Muscle of back (tissue), 13 donors: ENCODE measurements at places on chromosomes 5 and 9.

- no peak for DNase-seq
Observed at GRCh38 chr9:128969491-128969890, 22.0 kb downstream of the NUP188 start.

DNA sequence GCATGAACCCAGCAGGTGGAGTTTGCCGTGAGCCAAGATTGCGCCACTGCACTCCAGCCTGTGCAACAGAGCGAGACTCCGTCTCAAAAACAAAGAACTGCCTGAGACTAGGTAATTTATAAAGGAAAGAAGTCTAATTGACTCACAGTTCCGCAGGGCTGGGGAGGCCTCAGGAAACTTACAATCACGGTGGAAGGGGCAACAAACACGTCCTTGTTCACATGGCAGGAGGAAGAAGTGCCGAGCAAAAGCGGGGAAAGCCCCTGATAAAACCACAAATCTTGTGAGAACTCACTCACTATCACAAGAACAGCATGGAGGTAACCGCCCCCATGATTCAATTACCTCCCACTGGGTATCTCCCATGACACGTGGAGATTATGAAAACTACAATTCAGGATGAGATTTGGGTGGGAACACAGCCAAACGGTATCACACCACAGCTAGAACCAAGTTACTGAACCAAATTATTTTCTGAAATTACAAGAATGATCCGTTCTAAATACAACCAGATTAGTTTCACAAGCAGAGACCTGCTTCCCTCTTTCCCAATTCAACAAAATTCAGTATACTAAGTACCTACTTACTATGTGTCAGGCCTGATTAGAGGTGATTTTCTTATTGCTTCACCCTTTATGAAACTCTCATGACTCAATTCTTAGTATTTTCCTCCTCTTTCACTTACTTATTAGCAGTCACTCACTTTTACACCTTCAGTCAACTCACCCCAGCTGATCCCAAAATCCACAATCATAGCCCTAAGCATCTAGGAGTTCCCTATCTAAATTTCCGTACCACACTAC lies 8.4 kb downstream of the UBTD2 start:
- no peak for DNase-seq

- no peak for DNase-seq
Observed at GRCh38 chr9:2745560-2746380, 28.5 kb downstream of the KCNV2 start.

- DNase-seq, result no peak
Observed at GRCh38 chr5:149801307-149801990, 71.3 kb downstream of the PPARGC1B start.

GRCh38 chr5:71949772-71950171 lies 157.5 kb upstream of the MAP1B start:
- DNase-seq, result no peak

DNA sequence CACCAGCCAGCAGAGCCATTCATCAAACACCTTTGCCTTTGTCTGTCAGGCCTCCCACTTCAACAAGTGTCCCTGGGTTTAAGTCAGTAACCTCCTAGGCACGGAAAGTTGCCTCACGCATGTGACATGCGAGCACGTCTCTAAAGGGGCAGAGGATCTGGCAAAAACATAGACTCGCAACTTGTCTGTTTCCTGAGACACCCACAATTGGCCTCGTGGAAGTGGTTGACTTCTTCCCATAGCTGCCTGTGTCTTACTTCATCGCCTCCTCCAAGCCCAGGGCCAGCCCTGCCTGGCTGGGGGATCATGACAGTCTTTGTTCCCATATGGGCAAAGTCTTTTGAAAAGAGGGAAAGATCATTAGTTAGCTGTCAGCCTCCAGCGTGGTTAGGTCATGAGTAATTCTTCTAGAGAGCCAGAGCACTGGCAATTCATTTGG lies 35.5 kb upstream of the GLRX start:
- DNase-seq, result peak; percentile 87

DNA sequence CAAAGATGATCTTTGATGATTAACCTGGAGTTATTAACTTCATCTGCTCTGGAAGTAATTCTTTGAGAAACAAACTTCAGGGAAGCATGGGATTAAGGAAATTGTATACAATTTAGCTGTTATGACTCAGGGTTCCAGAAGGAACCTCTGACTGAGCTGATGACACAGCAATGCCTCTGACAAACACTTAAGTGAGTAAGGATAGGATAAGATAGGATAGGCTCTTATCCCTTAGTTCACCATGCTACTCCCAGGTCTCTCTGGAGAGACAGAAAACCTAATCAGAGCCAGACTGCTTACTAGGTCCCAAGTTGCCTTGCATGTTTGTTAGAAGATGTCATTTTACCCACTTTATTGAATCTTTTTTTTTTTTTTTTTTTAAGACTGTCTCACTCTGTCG lies 12.6 kb upstream of the TMEM38B start:
- DNase-seq, result no peak

DNA sequence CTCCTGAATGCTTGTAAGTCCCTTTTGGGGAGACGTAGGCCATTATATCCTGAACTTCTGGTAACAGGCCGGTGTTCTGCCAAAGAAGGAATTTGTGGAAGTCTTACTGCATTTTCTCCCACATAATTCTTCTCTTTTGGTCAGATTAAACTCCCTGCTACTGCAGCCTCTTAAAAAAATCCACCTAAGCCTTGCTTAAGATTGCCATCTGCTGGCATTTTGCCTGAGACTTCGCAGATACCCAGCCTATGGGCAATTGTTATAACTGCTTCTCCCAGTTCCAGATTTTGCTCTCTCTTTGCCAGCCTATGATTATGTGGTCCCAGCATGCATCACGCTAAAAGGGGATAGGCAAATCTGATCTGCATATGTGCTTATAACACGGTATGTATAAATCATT lies 391.6 kb upstream of the CHD1 start:
- peak; percentile 6 for DNase-seq

DNA sequence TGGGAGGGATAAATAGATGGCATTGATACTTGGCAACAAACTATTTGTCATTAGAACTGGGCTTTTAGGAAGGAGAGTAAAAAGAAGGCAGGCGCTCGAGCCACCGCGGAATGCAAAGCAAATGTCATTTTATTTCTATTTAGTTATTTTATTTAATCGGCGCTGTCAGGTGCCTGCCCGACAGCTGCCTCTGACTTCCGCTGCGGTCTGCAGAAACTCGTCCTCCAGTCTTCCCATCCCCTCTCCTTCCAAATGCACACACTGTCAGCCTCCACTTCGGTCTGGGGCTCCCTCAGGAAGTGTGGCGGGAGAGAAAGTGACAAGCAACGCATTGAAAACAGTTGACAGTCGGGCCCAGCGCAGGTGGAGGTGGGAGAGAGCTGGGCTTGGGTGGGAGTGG lies 29.3 kb downstream of the ASS1 start:
- no peak for DNase-seq

GRCh38 chr5:67306965-67307607 lies 110.5 kb upstream of the CD180 start:
- no peak for DNase-seq

DNA sequence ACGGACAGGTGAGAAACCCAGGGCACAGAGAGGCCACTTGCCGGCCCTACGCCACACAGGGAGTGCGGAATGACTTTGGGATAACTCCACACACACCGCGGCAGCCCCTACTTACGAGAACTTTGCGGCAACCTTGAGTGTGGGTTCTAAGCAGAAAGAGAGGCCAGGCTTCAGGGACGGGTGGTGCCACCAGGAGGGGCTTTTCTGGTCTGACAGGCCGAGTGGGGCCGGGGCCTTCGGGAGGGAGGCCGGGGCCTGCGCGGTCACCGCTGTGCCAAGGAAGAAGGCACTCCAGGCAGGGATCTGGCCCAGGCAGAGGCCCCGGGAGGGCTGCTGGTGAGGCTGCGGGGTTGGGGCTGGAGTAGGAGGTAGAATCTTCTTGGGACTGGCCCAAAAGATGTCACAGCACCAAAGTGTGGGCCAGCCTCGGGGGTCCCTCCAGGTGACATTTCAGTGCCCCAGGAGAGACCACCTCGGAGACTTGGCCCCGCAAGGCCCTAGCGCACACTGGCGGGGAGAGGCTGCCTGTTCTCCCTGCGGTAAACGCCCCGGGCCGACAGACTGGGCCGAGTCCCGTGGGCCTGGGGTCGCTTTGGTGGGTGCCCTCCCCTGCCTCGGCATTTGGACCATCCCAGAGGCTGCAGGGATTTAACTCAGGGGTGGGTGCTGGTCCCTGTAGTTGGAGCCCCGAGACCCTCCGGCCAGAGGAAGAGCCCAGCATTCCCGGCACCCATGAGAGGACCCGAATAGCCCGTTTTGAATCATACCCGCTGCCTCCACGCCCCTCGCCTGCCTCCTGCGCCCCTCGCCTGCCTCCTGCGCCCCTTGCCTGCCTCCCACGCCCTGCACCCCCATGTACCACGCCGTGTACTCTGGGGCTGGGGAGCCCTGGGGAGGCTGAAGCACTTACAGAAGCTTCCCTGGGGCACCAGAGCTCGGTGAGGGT lies 9.0 kb upstream of the RNU6ATAC start:
- DNase-seq, result no peak

GRCh38 chr5:93154535-93154934 lies 426.5 kb downstream of the NR2F1-AS1 start:
- DNase-seq, result no peak

- no peak for DNase-seq
Observed at GRCh38 chr5:79875230-79875629, 115.8 kb downstream of the MTX3 start.

DNA sequence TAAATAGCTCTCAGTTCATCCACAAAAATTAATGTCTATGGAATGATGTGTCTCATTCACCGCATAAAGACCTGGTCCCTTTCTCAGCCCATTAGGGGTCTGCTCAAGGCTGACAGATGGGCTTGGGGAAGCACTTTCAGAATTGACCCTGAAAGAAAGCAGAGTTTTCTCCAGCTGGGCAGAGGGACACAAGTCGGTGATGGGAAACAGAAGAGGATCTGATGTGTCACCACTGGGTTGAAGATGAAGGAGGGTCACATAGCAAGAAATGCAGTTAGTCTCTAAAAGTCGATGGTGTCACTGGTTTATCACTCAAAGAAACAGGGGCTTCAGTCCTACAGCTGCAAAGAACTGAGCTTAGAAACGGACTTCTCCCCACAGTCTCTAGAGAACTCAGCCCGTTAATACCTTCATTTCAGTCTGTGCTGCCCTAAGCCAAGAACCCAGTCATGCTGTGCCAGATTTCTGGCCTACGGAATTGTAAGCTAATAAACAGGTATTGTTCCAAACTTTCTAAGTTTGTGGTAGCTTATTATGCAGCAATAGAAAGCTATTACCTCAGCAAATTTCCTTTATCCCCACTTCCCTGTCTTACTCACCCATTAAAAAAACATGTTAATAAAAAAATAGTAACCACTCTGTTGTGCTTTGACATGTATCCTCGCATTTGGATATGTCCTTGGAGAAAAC lies 64.6 kb downstream of the ADAMTS12 start:
- DNase-seq, result no peak

- DNase-seq, result no peak
Observed at GRCh38 chr9:116323571-116323970, 170.0 kb downstream of the PAPPA start.

DNA sequence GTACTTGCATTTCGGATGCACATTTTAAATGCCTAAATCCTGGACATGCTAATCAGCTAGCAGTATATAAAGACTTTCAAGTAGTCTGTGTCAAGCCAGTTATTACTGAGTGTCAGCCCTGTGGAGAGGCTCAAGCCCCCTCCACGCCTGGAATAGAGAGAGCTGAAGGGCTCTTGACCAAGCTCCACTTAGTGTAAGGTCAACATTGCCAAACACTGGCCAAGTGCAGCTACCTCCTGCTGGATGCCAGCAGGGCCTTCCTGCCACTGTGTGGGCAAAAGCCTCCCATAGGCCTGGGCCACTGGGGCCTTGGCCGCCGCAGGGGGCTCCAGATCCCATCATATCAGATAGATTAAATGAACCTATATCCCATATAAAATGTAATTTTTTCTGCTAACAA lies 239.4 kb upstream of the PANK3 start:
- no peak for DNase-seq

- DNase-seq, result no peak
Observed at GRCh38 chr9:95096807-95097206, 220.7 kb downstream of the FANCC start.

GRCh38 chr5:38831117-38831516 lies 14.7 kb upstream of the OSMR start:
- no peak for DNase-seq

DNA sequence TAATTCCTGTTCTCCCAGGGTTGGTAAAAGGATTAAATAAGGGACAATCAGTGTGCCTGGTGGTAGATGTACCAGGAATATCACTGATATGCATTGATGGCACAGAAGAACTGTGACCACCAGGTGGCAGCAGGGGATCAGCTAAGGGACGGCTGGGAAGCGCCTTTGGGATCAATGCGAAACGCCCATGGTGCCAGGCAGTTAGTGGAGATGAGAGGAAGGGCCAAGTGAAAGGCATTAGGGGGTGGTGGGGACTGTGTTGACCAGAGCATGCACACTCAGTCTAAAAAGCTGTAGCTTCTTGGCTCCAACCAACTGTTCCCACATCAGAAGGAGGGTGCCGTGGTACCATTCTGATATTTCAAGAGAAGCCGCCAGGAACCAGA lies 55.6 kb downstream of the ARHGEF37 start:
- peak; percentile 50 for DNase-seq

DNA sequence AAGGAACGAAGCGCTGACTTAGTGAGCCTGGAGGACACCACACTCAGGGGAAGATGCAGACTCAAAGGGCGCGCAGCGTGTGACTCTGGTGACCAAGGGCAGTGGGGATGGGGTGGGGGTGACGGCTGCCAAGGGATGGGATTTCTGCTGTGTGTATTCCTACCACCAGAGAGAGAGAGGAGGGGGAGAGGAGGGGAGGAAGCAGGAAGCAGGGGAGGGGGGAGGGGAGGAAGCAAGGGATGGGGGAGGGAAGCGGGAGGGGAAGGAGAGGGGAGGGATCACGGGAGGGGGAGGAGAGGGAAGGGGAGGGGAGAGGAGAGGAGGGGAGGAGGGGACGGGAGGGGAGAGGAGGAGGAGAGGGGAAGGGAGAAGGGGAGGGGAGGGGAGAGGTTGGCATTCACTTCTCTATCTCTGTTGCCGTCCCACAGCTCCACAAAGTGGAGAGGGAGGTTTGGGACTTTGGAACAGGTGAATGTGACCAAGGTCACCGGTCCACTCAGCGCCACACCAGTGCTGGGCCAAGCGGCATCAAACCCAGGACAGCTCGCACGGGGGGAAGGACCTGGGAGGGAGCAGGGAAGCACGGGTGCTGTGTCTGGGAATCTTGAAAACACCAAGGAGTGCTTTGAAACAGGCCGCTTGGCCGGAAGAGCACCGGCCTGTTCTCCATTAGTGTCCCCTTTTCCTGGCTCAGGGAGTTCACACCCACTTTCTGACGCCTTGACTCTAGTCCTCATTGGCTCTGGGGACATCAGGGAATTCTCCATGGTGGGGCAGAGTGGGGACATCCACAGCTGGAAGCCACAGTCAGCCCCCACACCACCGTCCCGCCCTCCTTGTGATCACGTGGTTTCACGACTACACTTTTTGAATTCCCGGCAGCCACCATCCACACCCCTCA lies 77.4 kb downstream of the VAV2 start:
- DNase-seq, result peak; percentile 44
